ENCODE measurements at places on chromosomes 12 and 14.

DNA sequence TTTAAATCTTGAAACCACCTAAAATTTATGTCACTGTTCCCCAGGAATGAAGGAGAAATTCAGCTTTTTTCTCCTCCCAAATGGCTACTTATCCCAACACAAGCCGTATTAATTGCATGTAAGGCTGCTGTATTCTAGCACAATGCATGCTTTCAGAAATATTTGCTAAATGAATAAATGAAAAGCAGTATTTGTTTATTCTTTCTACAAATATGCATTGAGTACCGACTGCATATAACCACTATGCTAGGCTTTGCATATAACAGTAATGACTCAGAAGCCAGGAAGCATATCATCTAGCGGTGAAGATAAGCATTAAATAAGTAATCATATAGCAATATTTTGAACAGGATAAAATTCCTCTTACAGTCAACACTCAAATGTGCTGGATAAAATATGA is 5.7 kb upstream of the LRR1 start:
- DNase-seq: no peak

DNA sequence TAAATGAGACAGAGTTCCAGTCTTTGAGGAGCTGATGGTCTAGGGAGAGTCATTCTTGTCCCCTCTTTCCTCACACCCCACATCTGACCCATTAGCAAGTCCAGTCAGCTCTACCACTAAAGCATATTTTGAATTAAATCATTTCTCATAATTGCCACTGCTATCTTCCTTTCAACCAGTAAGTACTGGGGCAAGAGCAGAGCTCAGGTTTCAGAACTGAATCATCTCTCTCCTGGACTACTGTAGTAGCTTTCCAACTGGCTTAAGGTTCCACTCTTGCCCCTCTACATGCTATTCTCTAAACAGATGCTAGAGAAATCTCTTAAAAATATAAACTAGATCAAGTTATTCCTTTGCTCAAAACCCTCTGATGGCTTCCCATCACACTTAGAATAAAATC is 218.3 kb downstream of the TTC6 start:
- DNase-seq: no peak

GRCh38 chr12:45423931-45424330 is 208.0 kb downstream of the ANO6 start:
- DNase-seq: no peak

DNA sequence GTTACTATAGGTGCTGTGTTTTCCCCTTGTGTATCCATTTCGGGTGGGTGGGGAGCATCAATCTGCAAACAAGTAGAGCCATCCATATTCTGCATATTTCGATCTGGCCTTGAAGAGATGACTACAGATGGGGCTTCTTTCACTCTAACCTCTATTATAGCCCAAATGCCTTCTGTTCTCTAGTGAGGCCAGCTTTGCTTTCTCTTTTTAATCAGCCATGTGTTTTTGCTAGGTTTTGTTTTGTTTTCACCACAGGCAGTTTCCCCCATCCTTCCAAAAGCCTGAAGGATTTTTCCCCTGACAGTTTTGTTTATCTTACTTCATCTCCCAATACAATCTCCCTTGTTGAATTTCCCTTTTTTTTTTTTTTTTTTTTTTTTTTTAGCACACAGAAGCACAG is 224.1 kb downstream of the BTG1 start:
- no peak for DNase-seq

GRCh38 chr12:38137716-38138115 is 178.9 kb upstream of the ALG10B start:
- no peak for DNase-seq

DNA sequence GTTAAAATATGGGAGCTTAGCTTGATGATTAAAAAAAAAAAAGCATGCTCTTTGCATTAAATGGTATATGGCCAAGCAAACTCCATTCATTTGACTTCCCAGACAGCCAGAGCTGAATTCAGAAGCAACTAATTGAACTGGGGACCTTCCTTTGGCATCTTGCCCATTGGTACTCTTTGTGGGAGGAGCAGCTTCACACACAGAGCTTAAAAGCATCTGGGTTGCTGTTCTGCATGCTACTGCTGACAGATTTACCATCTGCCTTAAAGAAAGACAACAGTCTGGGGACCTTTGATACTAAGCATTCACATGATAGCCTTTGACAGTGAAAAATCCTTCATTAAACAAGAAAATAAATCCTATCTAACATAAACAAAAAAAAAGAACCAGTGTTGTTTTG is 977.9 kb downstream of the TMTC2 start:
- no peak for DNase-seq

GRCh38 chr12:1830981-1831963 is 10.9 kb downstream of the LRTM2 start:
- no peak for DNase-seq

GRCh38 chr12:47901063-47901717 is 3.6 kb downstream of the VDR start:
- no peak for DNase-seq

- DNase-seq: no peak
Observed at GRCh38 chr14:31898838-31899528, 178.1 kb upstream of the ARHGAP5 start.

DNA sequence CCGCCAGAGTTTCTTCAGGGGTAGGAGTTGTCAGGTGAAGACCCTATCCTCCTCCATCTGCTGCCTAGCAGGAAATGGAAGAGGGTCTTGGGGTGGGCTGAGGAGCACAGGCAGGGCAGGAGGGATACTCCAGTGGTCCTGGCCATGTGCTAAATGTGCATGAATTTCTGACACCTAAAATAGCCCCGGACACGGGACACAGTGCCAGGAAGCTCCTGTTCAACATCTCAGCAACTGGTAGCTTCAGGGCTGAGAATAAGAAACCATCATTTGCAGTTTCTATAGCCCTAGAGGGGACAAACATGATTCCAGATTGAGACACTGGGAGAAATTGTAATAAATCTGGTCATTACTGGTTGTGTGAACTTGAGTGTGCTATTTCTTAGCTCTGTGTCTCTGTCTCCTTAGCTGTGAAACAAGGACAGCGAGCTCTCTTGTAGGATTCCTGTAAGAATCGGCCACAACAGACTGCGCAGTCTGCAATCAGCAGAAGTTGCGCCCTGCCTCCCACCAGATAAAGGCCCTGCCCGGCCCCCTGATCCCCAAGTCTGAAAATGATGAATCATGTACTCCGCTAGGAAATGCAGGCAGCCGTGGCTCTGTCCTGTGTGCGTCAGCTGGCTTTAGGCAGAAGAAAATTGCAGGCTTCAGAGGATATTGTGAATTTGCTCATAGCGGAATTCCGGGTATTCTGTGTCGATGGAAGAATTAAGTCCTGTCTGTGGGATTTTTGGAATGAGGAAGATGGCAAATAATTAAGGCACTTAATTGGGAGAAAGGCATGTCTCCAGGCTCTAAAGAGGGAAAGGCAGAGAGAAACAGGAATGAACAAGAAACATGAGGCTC is 35.2 kb upstream of the MEG3 start:
- DNase-seq: no peak

DNA sequence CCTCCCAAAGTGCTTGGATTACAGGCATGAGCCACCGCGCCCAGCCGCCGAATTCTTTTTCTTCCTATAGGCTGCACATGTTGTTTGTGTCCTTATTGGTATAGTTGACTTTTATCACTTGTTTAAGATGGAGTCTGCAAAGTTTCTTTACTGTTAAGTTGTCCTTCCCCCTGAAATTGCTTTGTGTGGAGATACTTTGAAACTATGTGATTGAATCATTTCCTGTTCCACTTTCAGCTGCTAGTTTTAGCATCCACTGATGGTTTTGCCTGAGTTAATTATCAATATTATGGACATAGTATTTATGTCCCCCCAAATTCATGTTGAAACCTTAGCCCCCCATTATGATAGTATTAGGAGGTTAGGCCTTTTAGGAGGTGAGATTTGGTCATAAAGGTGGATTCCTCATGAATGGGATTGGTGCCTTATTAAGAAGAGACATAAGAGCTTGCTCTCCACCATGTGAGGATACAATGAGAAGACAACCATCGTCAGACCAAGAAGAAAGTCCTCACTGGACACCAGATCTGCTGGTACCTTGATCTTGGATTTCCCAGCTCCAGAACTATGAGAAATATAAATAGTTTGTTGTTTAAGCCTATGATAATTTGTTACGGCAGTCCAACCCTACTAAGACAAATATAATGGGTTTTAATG is 34.9 kb downstream of the PPHLN1 start:
- no peak for DNase-seq

Data from T follicular helper cell (primary cell).